Adrenal gland (tissue), 19 donors: ENCODE measurements at places on chromosomes 12 and 14. TPM values are rescaled to one million over a fixed set of nuclear protein-coding genes. Genes with fewer than 3 reads are reported as not detected.

Gene L2HGDH
- 5.2 TPM for total RNA-seq

Gene ZNF140
- total RNA-seq = 19.1 TPM

Gene FOXN4
- total RNA-seq = not detected

Gene DDX47
- total RNA-seq = 45.2 TPM

Gene TAMALIN
- 6.9 TPM for total RNA-seq

Gene CCND2
- total RNA-seq = 213 TPM

Gene PDZRN4
- total RNA-seq = 1.9 TPM

Gene HCAR3
- total RNA-seq = not detected

Gene ASCL1
- total RNA-seq = 0.17 TPM

Gene YEATS4
- 5.6 TPM for total RNA-seq

Gene CGRRF1
- 19.0 TPM for total RNA-seq

DNA sequence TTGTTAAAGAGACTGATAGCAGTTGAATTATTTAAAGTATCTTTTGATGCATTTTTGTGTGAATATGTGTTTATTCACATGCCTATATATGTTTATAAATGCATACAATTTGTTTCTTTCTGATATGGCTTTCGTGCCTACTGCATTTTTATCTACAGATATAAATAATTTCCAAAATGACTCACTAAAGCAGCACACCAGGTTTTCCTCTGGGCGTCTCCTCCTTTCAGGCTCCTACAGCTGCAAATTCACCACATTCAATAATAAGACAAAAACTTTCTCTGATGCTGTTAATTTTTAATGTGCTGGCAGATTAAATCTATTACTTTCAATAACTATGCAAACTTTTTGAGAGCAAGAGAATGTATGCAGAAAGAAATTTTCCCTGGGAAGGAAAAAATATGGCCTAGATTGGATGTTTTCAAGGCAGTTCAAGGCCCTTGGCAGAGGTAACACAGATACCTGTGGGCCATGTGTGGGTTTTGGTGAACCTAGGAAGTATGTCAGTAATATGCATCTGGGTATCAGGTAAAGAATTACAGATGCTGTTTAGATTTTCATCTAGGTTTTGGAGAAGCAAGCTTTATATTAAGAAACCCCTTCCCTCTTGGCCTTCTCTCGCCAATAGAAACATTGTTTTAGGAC lies 381.8 kb downstream of the EGLN3 start:
- no peaks in the 10 kb centered on the region for H3K36me3 ChIP-seq
- H3K27me3 ChIP-seq = no peaks in the 10 kb centered on the region
- no peak for DNase-seq

- no peaks in the 10 kb centered on the region for H3K27me3 ChIP-seq
- peak overlapping the region; percentile 86 for H3K4me3 ChIP-seq
- H3K36me3 ChIP-seq = no peaks in the 10 kb centered on the region
- H3K27ac ChIP-seq = peak overlapping the region; percentile 99
- H3K4me1 ChIP-seq = peaks cover 36% of the 10 kb centered on the region
- DNase-seq = peak; percentile 40
These were observed 601 bp downstream of the KLC1 start for GRCh38 chr14:103629503-103630121.

- no peaks in the 10 kb centered on the region for H3K27me3 ChIP-seq
- no peak overlapping the region for H3K4me3 ChIP-seq
- peaks cover 53% of the 10 kb centered on the region for H3K36me3 ChIP-seq
These were observed 59.5 kb downstream of the SCARB1 start for GRCh38 chr12:124804011-124804621.

DNA sequence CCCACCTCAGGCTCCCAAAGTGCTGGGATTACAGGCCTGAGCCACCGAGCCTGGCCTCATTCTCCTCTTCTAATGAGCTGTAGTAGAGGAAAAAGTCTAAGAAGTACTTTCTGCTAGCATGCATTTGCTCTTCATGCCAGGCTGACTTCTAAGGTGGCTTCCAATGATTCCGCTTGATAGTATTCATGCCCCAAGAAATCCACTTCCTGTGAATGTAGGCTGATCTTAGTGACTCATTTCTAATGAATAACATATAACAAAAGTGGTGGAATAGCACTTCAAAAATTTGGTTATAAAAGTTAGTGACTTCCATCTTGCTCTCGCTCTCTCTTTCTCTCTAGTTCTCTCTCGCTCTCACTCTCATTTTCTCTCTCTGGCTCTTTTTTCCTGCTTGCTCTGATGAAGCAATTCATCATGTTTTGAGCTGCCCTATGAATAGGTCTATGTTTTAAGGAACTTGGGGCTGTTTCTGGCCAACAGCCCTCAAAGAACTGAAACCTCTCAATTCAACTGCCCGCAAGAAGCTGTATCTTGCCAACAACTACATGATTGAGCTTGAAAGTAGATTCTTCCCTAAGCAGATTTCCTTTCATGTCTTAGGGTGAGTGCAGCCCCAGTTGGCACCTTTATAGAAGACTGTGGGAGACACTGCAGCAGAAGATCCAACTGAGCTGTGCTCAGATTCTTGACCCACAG lies 282.9 kb downstream of the RMST start:
- DNase-seq = no peak
- no peak overlapping the region for H3K27ac ChIP-seq
- H3K36me3 ChIP-seq = no peaks in the 10 kb centered on the region
- no peaks in the 10 kb centered on the region for H3K4me1 ChIP-seq

DNA sequence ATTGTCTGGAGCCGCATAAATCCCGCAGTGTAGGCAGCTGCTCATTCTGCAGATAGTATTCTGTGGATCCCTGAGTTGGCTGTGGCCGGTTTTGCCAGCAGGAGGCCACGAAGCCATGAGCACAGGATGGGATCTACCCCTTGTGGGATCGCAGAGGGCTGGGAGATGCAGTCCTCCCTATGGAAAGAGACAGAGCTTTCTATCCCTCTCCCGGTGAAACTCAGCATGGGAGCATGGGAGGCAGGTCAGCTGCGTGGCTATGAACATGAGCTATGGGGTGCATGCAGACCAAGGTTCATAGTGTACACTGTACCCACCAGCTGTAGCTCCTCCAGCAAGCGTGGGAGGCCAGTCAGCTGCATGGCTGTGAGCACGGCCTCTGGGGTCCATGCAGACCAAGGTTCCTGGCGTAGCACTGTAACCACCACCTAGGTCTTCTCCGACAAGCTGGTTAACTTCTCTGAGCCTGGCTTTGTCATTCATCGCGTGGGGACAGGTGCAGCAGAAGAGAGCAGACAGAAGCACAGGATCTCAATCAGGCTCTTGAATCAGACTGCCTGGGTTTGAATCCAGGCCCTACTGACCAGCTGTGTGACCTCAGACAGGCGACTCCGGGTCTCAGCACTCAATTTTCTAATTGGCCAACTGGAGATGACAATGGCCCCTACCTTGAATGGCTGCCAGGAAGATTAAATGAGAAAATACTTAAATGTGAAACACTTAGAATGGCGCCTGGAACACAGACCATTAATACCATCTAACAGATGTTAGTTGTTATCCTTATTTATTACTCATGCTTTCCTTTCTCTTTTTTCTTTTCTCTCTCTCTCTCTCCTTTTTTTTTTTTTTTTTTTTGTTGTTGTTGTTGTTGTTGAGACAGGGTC lies 6.0 kb downstream of the BDKRB1 start:
- DNase-seq = no peak
- no peaks in the 10 kb centered on the region for H3K36me3 ChIP-seq
- no peak overlapping the region for H3K4me3 ChIP-seq
- H3K4me1 ChIP-seq = no peaks in the 10 kb centered on the region
- no peaks in the 10 kb centered on the region for H3K27me3 ChIP-seq

GRCh38 chr12:26723379-26724308 lies 109.3 kb downstream of the ITPR2 start:
- H3K27me3 ChIP-seq = no peaks in the 10 kb centered on the region
- peak; percentile 34 for DNase-seq
- H3K27ac ChIP-seq = peak overlapping the region; percentile 78

- no peak overlapping the region for H3K4me3 ChIP-seq
- no peaks in the 10 kb centered on the region for H3K36me3 ChIP-seq
- no peak overlapping the region for H3K27ac ChIP-seq
- DNase-seq = no peak
These were observed 217.8 kb downstream of the TMEM117 start for GRCh38 chr12:44053549-44054127.

DNA sequence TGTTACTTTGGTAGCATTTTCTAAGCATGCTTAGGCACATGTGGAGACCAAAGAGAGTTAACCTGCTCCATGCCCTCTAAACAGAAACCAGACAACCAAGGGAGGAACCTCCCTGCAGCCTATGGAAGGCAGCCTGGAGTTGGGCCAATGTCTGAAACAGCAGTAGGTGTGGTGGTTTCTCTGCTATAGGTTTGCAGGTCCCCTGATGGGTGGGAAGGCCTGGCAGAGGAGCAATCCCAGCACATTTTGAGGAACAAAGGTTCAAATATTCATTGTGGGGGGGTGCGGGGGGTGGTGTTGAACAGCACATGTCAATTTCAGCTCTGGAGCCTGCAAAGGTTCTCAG lies 65.4 kb downstream of the DACT1 start:
- H3K4me1 ChIP-seq = peaks cover 7% of the 10 kb centered on the region
- H3K36me3 ChIP-seq = no peaks in the 10 kb centered on the region
- H3K27ac ChIP-seq = no peak overlapping the region
- DNase-seq = no peak

DNA sequence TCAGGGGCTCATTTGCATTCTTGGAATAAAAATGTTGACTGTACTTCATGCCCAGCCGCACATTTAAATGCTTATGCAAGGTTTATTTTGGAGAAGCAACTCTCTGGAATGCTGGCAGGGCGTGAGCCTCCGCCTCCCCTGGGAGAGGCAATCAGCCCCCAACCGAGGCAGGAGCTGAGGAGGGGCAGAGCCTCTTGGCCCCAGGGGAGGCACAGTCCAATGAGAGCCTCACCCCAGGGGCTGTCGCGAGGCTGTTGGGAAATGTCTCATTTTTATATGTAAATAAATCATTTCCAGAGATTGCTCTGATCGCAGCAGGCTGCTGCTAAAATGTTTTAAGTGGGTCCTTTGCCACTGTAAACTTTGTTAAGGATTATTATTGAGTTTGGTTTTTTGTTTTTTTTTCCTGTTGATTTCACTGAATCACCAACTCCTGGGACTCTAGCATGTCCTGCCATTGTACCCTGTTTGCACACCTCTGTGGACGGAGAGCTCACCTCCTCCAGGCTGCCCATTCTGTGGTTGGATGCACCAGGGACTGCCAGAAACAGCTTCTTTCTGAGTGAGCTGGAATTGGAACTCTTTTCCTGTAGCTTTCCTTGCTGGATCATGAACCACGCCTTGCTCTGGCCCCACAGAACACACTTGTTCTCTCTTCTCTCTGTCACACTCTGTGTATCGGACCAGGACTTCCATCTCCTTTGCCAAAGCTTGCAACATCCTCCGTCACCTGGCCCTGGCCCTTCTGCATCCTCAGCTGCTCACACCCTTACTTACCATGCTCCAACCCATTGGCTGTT lies 46.9 kb upstream of the FAM181A start:
- peak; percentile 23 for DNase-seq
- no peaks in the 10 kb centered on the region for H3K36me3 ChIP-seq
- H3K4me1 ChIP-seq = no peaks in the 10 kb centered on the region
- no peak overlapping the region for H3K27ac ChIP-seq
- H3K27me3 ChIP-seq = no peaks in the 10 kb centered on the region

DNA sequence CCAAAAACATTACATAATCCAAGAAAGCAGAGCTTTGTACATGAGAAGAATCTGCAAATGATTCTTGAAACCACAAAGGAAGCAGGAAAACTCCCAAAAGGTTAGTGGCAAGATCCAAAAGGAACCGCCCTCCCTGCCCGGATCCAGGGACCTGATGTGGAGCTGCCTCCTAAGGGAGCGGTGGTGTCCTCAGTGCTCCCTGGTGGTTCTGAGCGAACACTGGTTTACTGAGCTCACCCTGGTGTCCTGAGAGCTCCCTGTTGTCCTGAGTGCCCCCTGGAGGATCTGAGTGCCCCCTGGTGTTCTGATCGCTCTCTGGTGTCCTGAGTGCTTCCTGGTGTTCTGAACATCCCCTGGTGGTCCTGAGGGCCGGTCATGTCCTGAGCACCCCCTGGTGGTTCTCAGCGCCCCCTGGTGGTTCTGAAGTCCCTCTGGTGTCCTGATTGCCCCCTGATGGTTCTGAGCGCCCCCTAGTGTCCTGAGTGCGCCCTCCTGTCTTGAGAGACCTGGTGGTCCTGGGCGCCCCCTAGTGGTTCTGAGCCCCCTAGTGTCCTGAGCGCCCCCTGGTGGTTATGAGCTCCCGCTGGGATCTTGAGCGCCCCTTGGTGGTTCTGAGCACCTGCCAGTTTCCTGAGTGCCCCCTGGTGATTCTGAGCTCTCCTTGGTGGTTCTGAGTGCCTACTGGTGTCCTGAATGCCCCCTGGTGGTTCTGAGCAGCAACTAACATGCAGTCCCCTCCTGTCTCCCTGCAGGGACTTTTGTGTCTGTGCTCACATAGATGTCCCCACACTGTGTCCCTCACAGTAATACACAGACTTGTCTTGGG lies 891.1 kb downstream of the TMEM121 start:
- H3K27me3 ChIP-seq = no peaks in the 10 kb centered on the region
- H3K4me1 ChIP-seq = no peaks in the 10 kb centered on the region
- H3K36me3 ChIP-seq = no peaks in the 10 kb centered on the region

GRCh38 chr14:33524244-33524643 lies 426.6 kb downstream of the EGLN3 start:
- H3K27ac ChIP-seq = no peak overlapping the region
- DNase-seq = no peak
- H3K27me3 ChIP-seq = no peaks in the 10 kb centered on the region
- H3K4me1 ChIP-seq = no peaks in the 10 kb centered on the region
- H3K4me3 ChIP-seq = no peak overlapping the region
- no peaks in the 10 kb centered on the region for H3K36me3 ChIP-seq

- no peaks in the 10 kb centered on the region for H3K27me3 ChIP-seq
- H3K27ac ChIP-seq = no peak overlapping the region
- H3K4me3 ChIP-seq = no peak overlapping the region
- H3K36me3 ChIP-seq = no peaks in the 10 kb centered on the region
These were observed 52.6 kb upstream of the BICD1 start for GRCh38 chr12:32053881-32054624.

DNA sequence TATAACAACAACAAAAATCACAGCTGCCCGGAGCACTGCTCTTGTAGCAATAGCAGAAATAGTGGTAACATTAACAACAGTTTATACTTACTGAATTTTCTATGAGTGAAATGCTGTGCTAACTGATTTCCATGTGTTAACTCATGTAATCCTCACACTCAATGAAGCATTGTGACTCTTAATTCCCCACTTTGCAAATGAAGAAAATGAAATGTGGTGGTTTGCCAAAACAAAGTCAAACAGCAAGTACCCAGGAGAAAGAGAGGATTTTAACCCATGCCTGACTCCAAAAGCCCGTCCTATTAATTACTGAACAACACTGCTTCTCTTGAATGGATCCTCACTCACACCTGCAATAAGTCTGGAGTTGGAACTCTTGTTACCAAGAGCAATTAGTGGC lies 123.5 kb downstream of the MED13L start:
- H3K27ac ChIP-seq = no peak overlapping the region
- H3K36me3 ChIP-seq = no peaks in the 10 kb centered on the region
- no peak overlapping the region for H3K4me3 ChIP-seq
